Lung (tissue), 17 donors: ENCODE measurements at places on chromosomes 7 and 10. TPM values are rescaled to one million over a fixed set of nuclear protein-coding genes. Genes with fewer than 3 reads are reported as not detected.
A peak's percentile ranks its signal among the peaks of the same experiment; 100 is the strongest.

GRCh38 chr7:100584054-100584682 is 1.8 kb downstream of the LRCH4 start:
- peaks cover 36% of the 10 kb centered on the region for H3K4me1 ChIP-seq
- DNase-seq, result peak; percentile 76
- no peaks in the 10 kb centered on the region for H3K27me3 ChIP-seq
- peaks cover 23% of the 10 kb centered on the region for H3K36me3 ChIP-seq
- H3K27ac ChIP-seq, result peak overlapping the region; percentile 98
- peak overlapping the region; percentile 31 for H3K4me3 ChIP-seq

GRCh38 chr10:132273304-132273944 is 34.3 kb downstream of the STK32C start:
- H3K4me3 ChIP-seq, result no peak overlapping the region
- DNase-seq, result no peak
- H3K27me3 ChIP-seq, result no peaks in the 10 kb centered on the region
- peaks cover 12% of the 10 kb centered on the region for H3K4me1 ChIP-seq

- H3K36me3 ChIP-seq, result no peaks in the 10 kb centered on the region
- H3K4me3 ChIP-seq, result no peak overlapping the region
- H3K27ac ChIP-seq, result no peak overlapping the region
Observed at GRCh38 chr7:87140271-87140748, 11.9 kb upstream of the DMTF1 start.

- H3K27ac ChIP-seq, result no peak overlapping the region
- H3K4me3 ChIP-seq, result no peak overlapping the region
- DNase-seq, result no peak
- peaks cover 39% of the 10 kb centered on the region for H3K4me1 ChIP-seq
- H3K36me3 ChIP-seq, result no peaks in the 10 kb centered on the region
Observed at GRCh38 chr10:71435571-71436267, 39.0 kb downstream of the CDH23 start.

GRCh38 chr10:97380516-97380915 is 20.6 kb downstream of the RRP12 start:
- H3K27me3 ChIP-seq, result no peaks in the 10 kb centered on the region
- DNase-seq, result no peak
- H3K36me3 ChIP-seq, result peaks cover 34% of the 10 kb centered on the region
- H3K4me3 ChIP-seq, result no peak overlapping the region

DNA sequence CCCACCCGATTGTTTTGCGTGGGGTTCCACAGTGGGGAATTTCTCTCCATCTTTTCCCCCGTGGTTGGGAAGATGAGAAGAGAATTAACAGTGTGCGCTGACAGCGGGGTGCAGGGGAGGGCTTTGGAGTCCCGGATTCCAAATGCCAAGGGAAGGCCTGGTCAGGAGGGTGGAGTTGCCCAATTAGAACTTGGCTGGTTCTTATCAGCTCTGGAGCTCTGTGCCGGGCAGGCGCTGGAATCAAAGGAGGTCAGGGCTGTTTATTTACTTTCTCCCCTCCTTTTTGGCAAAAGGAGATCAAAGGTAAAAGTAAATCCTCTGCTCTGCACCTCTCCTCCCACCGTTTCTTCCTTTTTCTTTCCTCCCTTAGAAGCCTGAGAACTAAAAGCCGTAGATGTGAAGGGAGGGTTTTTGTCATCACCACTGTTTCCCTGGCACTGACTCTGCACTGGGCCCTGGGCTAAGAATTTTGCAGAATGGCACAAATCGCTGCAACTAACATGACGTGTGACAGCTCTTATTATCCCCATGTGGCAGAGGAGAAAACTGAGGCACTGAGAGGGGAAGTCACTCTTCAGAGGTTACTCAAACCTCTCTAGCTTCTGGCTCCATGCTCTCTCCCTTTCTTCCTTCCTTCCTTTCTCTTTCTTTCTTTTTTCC is 95.2 kb upstream of the ZNF716 start:
- no peak overlapping the region for H3K4me3 ChIP-seq
- H3K36me3 ChIP-seq, result no peaks in the 10 kb centered on the region
- no peak for DNase-seq
- H3K27ac ChIP-seq, result no peak overlapping the region
- no peaks in the 10 kb centered on the region for H3K27me3 ChIP-seq

DNA sequence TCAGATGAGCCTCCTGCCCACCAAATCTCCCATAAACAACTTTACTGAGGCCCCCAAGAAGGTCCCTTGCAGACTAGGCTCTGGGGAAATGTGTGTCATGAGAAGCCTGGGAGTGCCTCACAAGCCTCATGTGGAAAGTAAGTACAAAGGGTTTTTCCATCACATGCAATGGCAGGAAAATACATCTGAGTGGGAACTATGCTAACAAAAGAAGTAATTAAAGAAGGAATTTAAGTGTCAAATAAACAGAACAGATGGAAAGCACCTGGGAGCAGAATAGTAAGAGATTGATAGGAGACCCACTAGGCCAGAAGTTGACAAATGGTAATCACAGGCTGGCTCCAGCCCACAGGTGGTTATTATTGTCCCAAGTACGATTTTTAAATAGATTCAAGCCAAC is 20.5 kb downstream of the GSAP start:
- H3K36me3 ChIP-seq, result no peaks in the 10 kb centered on the region
- no peak overlapping the region for H3K4me3 ChIP-seq
- H3K4me1 ChIP-seq, result no peaks in the 10 kb centered on the region
- no peaks in the 10 kb centered on the region for H3K27me3 ChIP-seq

DNA sequence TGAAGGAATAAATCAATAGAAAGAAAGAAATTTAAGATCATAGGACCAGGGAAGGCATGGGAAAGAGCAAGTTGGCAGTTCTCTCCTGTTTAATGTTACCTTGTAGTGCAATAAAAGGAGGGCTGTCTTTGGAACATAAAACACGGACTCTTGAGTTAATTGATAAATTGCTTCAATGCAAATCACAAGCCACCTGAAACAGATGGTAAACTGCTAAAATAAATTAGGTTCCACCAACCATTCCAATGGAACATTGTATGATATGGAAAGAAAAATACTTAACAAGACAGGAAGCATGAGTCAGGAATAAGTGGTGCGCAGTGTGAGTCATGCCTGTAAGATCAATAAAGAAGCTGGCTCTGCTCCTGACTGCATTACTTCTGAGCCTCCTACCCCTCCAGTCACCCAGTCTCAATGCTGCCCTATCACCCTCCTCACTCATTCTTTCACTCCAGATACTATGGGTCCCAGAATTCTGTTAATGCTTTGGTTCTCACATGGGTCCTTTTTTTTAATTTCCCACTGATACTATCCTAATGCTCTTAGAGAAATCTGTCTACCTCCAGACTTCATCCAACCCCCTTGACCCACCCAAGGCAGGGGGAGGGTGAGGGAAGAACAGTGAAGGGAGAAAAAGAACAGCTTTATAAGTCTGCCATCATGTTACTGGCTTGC is 78.9 kb downstream of the LRRC17 start:
- peak overlapping the region; percentile 39 for H3K27ac ChIP-seq
- no peak overlapping the region for H3K4me3 ChIP-seq
- no peaks in the 10 kb centered on the region for H3K36me3 ChIP-seq
- DNase-seq, result no peak

DNA sequence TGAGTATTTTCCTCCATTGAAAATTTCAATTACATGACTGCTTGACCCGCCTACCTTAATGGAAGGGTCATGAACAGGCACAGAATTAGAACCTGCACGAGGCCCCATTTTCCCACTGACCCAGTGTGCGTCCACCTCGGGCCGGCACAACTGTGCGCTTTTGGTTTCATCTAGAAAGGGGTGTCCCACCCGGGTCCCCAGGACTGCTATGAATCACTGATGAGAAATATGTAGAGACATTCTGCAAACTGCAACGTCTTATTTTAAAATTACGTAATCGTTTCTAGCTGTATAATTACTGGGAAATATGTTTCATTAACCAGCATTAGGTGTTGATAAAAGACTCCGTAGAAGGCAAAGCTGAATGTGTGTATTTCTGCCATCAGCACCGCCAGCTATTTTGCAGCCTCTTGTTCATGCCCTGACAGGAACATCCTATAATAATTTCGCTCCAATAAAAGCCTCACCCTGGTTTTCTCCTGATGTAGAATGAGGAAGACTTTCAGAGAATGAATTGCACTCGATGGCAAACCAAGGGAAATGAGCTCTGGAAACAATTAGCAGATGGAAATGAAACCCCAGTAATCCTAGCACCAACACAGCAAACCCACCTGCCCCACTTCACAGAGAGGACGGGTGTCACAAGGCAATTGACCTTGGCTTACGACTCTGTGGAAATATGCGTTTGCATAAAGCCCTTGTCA is 562.1 kb downstream of the DNAJB6 start:
- H3K27ac ChIP-seq, result no peak overlapping the region
- no peak for DNase-seq
- no peaks in the 10 kb centered on the region for H3K4me1 ChIP-seq

- H3K4me1 ChIP-seq, result no peaks in the 10 kb centered on the region
- DNase-seq, result no peak
- no peak overlapping the region for H3K27ac ChIP-seq
- H3K4me3 ChIP-seq, result no peak overlapping the region
- H3K27me3 ChIP-seq, result no peaks in the 10 kb centered on the region
- no peaks in the 10 kb centered on the region for H3K36me3 ChIP-seq
Observed at GRCh38 chr10:17744341-17744861, 7.6 kb upstream of the TMEM236 start.

GRCh38 chr7:33680682-33681081 is 224.7 kb upstream of the BMPER start:
- H3K27ac ChIP-seq, result no peak overlapping the region
- peaks cover 5% of the 10 kb centered on the region for H3K4me1 ChIP-seq
- no peaks in the 10 kb centered on the region for H3K27me3 ChIP-seq
- no peak overlapping the region for H3K4me3 ChIP-seq
- H3K36me3 ChIP-seq, result peaks cover 1% of the 10 kb centered on the region

GRCh38 chr10:68837626-68838322 is 10.4 kb downstream of the STOX1 start:
- H3K4me1 ChIP-seq, result no peaks in the 10 kb centered on the region
- H3K36me3 ChIP-seq, result no peaks in the 10 kb centered on the region
- no peak for DNase-seq
- no peak overlapping the region for H3K27ac ChIP-seq

DNA sequence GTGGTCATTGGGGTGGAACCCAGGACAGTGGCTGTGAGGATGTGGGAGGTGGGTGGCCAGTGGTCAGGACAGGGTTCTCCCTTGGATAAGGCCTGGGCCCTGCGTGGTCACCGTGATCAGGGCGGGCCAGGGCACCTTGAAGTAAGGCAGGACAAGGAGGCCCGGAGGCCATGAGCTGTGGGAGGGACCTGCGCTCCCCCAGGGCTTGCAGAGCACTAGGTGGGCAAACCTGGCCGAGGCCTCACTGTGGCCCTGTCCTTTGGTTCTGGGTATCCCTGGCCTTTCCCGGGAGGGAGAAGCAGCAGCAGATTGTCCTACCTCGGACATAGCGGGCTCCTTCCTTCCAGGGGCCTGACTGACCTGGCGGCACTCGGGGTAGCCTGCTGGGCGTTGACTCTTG is 144.8 kb upstream of the RET start:
- no peak overlapping the region for H3K27ac ChIP-seq
- peaks cover 8% of the 10 kb centered on the region for H3K27me3 ChIP-seq
- H3K36me3 ChIP-seq, result no peaks in the 10 kb centered on the region
- DNase-seq, result no peak
- H3K4me3 ChIP-seq, result no peak overlapping the region

DNA sequence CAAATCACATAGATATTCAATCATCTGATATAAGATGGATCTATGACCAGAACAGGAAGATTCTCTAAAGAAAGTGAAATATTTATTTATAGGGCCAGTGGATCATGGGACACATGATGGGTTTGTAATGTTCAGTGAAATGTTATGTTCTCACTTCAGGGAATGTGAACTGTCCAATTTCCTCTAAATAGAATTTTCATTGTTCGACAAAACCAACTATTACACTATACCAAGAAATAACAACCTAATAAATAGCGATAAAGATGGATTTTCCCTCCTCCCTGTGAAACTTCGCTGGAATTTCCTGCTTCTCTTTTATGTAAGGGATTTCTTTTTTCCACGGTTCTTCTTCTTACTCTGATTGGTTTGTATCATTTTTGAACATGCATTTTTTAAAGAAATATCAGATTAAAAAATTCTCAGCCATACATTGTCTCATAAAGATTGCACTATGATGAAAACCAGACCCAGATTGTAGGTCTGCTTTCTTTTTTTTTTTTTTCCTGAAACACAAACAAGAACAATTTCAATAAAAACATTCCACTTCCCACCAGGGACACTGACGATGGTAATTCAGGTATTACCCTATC is 139.8 kb upstream of the ZEB1 start:
- H3K4me1 ChIP-seq, result no peaks in the 10 kb centered on the region
- H3K27ac ChIP-seq, result no peak overlapping the region
- no peaks in the 10 kb centered on the region for H3K27me3 ChIP-seq
- H3K36me3 ChIP-seq, result no peaks in the 10 kb centered on the region
- no peak for DNase-seq

- no peak overlapping the region for H3K27ac ChIP-seq
- no peaks in the 10 kb centered on the region for H3K27me3 ChIP-seq
- DNase-seq, result no peak
- no peaks in the 10 kb centered on the region for H3K4me1 ChIP-seq
- H3K4me3 ChIP-seq, result no peak overlapping the region
- no peaks in the 10 kb centered on the region for H3K36me3 ChIP-seq
Observed at GRCh38 chr10:130751851-130752250, 559.7 kb downstream of the TCERG1L start.

DNA sequence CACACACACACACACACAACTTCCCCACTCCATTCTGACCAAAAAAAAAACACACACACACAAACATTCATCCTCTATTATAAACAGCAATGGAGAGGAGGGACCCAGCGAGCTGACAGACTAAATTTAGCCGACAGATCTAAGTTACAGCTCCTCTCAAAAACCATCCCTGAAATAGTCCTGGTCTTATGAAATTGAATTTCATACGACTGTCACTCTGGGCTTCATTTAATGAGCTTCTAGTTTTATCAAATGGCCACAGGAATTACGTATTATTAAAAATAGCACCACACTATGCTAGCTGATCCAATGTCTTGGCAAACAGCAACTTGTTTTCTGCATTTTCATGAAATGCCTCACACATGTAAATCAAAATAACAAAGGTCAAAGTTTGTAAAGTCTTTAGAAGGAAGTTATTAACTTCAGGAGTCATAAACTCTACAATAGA is 131.3 kb upstream of the ASAH2 start:
- H3K36me3 ChIP-seq, result no peaks in the 10 kb centered on the region
- H3K4me3 ChIP-seq, result no peak overlapping the region
- no peaks in the 10 kb centered on the region for H3K27me3 ChIP-seq
- H3K27ac ChIP-seq, result no peak overlapping the region

GRCh38 chr10:79148452-79149344 is 79.9 kb downstream of the ZMIZ1 start:
- peak; percentile 83 for DNase-seq

DNA sequence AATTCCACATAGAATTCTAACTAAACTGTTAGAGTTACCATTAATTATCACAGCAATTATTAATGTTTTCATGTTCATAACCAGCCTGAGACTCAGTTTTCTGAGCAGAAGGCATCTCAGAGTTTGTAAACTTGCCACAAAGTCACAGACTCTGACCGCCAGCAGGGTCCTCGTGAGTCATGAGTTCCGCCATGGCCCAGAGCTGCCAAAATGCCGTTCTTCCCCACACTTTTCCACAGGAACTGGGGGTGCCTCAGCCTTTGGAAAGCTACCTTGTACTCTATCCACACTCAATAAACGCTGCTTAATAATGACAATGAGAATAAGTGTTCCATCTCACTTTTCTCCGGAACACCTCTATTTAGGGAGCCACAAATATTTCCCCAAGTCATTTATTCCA is 22.1 kb upstream of the INHBA start:
- no peaks in the 10 kb centered on the region for H3K4me1 ChIP-seq
- H3K4me3 ChIP-seq, result no peak overlapping the region
- no peaks in the 10 kb centered on the region for H3K36me3 ChIP-seq
- no peak overlapping the region for H3K27ac ChIP-seq

PRR15 gene
- polyA plus RNA-seq, result 7.0 TPM

GIMAP4 gene
- polyA plus RNA-seq, result 26.2 TPM

ASZ1 gene
- 0.16 TPM for polyA plus RNA-seq

HOXA9 gene
- polyA plus RNA-seq, result 0.40 TPM

RAB11FIP2 gene
- polyA plus RNA-seq, result 6.3 TPM

CD36 gene
- 40.1 TPM for polyA plus RNA-seq

TTYH3 gene
- polyA plus RNA-seq, result 60.9 TPM
